ENCODE measurements at places on chromosomes 3 and 15.
A peak's percentile ranks its signal among the peaks of the same experiment; 100 is the strongest.

GRCh38 chr3:25686766-25687165 lies 22.1 kb upstream of the TOP2B start:
- no peak for DNase-seq

DNA sequence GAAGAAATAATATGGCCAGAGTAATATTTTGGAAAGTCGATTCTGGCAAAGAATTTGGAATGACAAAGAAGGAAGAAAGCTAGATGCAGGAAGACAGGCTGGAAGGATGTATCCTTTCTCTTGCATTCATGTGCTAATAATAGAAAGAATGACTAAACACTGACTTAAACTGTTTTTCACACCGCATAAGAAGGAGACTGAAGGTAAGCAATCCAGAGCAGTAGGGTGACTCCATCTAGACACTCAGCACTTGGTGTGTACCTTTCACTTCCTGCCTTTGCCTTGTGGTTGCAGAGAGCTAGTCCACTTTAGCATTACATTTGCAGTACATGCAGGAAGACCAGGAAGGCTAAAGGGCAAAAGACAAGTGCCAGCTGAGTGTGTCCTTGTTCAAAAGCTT lies 234.6 kb downstream of the RBMS3 start:
- no peak for DNase-seq

DNA sequence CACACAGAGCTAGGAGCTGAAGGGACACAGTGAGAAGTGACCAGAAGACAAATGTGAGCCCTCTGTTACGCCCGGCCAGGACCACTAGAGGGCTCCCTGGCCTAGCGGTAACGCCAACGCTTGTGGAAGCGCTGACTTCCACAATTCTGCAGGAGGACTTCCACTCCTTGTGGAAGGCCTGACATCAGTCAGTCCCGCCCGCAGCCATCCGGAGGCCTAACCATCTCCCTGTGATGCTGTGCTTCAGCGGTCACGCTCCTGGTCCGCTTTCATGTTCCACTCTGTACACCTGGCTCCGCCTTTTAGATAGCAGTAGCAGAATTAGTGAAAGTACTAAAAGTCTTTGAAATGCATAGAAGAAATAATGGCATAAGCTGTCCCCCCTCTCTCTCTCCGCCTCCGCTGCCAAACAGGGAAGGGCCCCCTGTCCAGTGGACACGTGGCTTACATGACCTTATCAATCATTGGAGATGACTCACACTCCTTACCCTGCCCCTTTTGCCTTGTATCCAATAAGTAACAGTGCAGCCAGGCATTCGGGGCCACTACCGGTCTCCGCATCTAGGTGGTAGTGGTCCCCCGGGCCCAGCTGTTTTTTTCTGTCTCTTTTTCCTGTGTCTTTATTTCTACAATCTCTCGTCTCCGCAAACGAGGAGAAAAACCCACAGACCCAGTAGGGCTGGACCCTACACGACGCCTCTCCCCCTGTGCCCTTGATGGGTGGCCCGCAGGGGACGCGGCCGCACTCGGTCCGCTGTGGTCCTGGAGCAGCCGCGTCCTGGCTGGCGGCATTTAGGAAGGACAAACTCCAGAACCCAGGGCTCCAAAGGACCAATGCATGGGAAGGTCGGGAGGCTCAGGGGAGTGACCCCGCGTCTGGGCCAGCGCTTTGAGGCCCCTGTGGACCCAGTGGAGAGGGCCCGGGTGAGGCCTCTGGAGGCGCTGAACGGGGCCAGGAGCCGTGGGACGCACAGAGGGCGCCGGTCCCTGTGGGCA lies 27.0 kb upstream of the RPL32 start:
- DNase-seq: peak; percentile 50

DNA sequence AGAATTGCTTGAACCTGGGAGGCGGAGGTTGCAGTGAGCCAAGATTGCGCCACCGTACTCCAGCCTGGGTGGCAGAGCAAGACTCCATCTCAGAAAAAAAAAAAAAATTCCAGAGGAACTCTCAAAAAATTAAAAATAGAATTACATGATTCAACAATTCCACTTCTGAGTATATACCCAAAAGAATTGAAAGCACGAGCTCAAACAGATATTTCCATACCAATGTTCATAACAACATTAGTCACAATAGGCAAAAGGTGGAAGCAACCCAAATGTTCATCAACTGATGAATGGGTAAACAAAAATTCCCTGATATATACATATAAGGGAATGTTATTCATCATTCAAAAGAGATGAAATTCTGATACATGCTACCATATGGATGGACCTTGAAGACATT lies 16.9 kb upstream of the MORF4L1 start:
- DNase-seq: no peak

- no peak for DNase-seq
Measured at GRCh38 chr3:13613343-13614190, 64.6 kb downstream of the FBLN2 start.

DNA sequence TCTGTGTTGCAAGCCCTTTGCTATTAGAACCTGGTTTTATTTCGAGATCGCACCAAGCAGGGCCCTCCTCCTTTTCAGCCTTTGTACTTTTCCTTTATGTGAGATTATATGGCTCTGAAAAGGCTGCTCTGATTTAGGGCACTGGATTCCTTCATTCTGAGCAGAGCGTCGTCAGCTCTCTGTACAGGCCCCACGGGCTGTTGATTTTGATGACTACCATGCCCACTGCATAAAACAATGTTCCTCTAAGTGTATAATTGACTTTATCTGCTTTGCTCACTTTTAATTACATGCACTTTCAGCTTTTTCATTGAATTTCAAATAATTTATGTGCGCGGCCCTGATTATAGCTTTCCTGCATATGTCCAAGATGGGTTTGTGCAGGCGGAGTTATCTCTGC lies 4.4 kb upstream of the PSMD6 start:
- DNase-seq: no peak

- DNase-seq: no peak
Measured at GRCh38 chr15:98968576-98968975, 39.0 kb downstream of the PGPEP1L start.

- no peak for DNase-seq
Measured at GRCh38 chr3:34948517-34948916, 690.8 kb upstream of the ARPP21 start.

Data from NCI-H2107 (cell line).